ENCODE measurements at places on chromosomes 4 and X.

GRCh38 chrX:42946544-42947194 lies 168.7 kb upstream of the PPP1R2C start:
- DNase-seq: no peak

- DNase-seq: no peak
Measured at GRCh38 chr4:128461291-128462102, 173.9 kb upstream of the PGRMC2 start.

DNA sequence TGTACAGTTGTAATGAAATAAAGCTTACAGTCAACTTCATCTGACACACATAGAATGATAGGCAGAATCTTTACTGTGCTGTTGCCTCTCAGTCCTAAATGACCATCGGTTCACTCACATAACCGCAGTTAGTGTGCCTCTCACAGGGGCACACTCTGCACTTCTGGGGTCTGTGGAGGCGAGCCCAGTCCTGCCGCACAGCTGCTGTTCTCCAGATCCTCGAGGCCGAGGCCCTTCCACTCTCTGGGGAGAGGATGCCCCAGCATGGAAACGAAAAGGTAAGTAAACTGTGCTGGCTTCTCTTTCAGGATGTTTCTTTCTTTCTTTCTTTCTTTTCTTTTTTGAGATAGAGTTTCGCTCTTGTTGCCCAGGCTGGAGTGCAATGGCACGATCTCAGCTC lies 88.0 kb downstream of the DCTD start:
- DNase-seq: no peak

DNA sequence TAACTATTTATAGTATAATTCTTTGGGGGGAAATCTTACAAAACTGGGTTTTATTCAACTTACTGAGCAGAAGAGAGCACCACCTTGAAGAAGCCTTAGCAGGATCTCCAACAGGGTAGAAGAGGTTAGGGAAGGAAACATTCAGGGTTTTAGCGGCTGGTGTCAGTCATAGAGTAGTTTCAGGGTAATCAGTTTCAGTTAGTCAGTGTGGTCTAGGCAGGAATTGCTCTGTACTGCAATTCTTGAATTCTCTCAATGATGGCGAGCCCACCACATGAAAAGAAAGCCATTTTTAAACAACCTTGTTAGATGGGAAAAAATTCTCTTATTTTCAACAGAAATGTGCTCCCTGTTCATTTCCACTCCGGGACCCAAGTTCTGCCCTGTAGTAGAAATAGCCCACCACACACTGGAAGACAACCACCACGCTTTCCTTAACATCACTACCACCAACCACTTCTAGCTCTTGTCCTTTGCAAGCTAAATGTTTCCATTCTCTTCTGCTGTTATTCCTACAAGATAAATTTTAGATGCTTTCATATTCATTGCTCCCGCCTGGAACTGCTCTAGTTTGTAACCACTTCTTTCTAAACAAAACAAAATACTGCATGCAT lies 25.9 kb downstream of the COL25A1 start:
- no peak for DNase-seq

- DNase-seq: no peak
Measured at GRCh38 chr4:159764343-159764952, 661.6 kb downstream of the RAPGEF2 start.

GRCh38 chrX:40085102-40085551 lies 12.6 kb downstream of the BCOR start:
- DNase-seq: no peak

GRCh38 chrX:103628386-103629317 lies at the start of gene TCEAL1:
TCEAL1 (plus strand) TSS chrX:103628975; CDS start chrX:103629917, 942 bp downstream.
- DNase-seq: peak; percentile 70

- DNase-seq: no peak
Measured at GRCh38 chr4:122865425-122865824, 38.8 kb downstream of the FGF2 start.

DNA sequence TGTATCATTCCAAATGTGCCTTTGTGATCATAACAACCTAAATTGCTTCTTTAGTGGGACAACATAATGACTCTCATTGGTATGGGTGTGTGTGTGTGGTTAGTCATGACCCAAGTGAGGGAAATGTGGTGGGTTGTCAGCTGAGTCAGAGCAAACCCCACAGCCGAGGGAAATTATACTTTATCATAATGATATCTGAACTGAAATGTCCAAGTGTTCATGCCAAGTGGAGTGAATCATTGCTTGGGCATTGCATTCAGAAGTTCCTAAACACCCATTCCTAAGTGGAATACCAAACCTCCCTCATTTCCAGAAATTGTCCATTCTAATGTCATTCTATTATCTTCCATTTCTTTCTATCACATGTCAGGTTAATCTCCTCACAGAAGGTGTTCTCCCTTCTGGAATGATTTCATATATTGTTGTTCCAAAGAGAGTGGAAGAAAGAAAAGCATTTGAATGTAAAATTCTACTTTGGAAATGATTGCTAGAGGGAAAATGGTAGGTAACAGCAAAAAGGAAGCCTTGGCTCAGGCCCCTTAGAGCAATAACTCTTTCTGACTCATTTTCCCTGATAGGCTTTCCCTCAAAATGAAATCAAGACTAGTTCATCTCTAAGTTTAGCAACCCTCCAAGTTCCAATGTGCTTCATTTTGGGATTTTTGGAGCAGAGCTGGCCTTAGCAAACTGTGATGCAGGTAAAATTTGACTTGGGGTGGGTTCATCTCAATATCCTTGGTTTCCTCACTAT lies 230.7 kb upstream of the KCNIP4 start:
- no peak for DNase-seq
